ENCODE measurements at places on chromosomes 2 and 18.

GRCh38 chr2:42054714-42055430 is 7.1 kb downstream of the PKDCC start:
- peak; percentile 51 for DNase-seq

- DNase-seq: no peak
These were observed 107.7 kb downstream of the NFATC1 start for GRCh38 chr18:79503406-79503805.

DNA sequence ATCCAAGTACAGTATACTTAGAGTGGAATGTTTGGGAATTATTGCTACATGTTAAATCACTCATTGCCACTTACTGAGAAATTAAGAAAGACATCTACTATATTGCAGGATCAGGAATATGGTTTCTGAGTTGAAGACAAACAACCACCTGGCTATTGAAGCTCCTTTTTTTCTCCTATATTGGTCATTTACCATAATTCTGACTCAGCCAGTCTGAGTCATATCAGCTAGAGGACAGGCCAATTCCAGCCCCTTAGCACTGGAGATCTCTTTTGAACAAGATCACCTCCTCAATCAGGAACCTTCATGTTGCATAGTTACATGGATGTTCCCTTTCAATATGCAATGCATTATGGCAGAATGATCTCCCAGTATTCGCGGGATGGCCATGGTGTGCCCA is 42.7 kb upstream of the CDH19 start:
- no peak for DNase-seq

- DNase-seq: no peak
These were observed 168.9 kb downstream of the CYRIA start for GRCh38 chr2:16496426-16497388.

- DNase-seq: no peak
These were observed 439.2 kb downstream of the PARD3B start for GRCh38 chr2:204984518-204984917.

GRCh38 chr2:151363709-151364108 is 6.3 kb downstream of the TNFAIP6 start:
- DNase-seq: no peak

DNA sequence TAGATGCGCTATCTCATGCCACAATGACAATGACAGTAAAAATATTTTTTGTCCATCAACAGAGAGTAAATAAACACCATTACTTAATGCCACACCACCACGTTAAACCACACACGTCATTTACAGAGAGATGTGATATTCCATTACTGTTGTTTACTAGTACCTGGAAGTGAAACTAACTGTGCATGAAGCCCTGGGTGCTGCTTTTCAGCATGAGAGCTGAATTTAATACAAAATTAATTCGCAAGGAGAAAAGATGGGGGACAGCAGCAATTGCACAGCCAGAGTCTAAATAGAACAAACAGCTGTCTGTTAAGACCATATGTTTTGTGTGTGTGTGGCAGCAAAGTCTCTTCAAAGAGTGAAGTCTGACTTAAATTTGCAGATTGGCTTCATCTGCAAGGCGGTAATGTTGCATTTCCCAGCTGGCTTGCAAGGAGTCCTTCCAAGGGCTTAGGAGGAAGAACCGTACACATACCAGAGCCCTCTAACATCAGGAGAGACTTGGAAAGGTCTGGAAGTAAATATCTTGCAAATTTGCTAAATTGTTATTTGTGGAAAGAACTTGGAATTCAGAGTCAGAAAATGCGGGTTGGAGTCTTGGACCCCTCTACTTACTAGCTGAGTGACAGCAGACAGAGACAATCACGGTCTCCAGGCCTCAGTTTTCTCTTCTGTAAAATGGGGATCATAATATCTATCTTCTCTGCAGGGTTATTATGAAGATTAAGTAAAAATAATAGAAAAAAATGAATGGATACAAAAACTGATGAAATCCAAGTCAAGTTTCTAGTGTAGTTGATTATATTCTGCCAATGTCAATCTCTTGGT is 127.6 kb downstream of the ALPK2 start:
- DNase-seq: no peak

GRCh38 chr2:174774886-174775285 is 10.6 kb upstream of the CHRNA1 start:
- no peak for DNase-seq

DNA sequence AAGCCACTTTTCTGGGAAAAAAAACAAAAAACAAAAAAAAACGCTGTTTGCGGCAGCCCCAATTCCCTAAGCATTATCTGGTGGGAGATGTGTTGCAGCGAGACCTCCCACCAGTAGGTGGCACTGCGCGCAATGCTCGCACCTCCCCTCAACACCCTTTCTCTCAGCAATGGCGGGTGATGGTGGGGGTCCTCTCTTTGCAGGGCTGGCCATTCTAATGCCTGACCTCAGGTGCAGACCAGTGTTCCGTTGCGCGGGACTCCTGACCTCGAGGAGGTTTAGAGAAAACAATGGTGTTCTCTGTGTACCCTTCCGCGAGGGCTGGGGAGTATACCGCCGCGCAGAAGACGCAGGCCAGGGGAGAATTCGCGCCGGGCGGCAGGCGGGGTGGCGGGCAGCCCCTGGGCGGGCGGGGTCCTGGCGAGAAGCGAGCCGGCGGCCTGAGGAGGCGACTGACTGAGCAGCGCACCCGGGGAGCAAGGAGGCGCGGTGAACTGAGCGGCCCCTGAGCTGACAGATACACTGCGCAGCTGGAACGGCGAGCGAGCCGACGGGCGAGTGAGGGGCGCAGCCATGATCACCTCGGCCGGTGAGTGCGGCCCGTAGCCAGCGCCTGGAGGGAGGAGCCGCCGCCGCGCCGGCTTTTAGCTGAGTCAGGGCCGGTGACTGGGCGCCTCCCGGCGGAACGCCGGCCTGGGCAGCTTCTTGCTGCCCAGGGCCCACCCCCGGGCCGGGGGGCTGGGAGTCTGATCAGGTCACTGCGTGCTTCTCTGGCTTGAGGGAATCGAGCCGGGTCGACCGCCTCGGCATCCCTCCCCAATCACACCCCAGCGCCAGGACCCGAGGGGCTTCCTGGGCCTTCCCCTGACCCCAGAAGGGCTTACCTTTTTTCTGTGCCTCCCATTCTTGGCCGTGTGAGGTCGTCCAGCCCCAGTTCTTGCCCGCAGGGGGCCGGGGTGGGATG is at the start of gene PSMD1:
TSS of gene PSMD1 (plus strand) at position 415 of the 964 bp plus-strand sequence. CDS start at position 574, 159 bp downstream.
- DNase-seq: peak; percentile 93

DNA sequence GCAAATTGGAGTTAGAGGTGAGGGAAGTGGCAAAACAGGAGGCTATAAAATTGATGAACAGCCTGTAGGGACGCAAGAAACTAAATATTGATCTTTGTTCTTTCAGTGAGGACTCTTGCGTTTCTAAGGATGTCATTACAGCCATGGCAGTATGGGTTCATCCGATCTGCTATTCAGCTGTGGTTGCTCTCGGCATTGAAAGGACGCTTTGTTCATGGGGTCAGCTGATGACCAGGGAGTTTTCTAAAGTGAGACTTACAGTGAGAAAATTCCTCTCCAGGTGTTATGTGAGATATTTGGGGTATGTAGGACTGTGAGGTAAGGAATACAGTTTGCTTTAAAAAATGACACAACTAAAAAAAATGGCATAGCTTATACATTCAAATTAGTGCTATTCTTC is 52.7 kb upstream of the PELI1 start:
- DNase-seq: peak; percentile 45

DNA sequence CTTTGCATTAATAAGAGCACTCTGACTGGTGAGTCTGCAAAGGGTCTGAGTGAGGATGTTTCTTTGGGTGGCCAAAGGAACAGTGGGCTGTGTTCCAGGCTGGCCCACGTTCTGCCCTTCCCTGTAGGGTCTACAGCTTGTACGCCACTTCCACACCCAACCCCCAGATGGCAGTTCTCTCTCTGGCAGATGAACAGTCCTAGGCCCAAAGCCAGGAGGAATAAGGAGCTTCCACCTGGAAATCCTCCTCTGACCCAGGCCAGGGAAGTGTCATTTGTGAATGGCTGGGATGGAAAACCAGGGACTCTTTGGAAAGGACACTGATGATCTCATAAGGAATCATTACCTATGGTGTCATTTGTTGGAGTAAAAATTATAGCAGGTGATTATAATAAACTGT is 6.6 kb downstream of the OTOF start:
- peak; percentile 42 for DNase-seq

- DNase-seq: no peak
These were observed 1950.8 kb upstream of the PIK3C3 start for GRCh38 chr18:40004246-40004645.

GRCh38 chr2:128543646-128544045 is 225.0 kb upstream of the HS6ST1 start:
- DNase-seq: no peak

DNA sequence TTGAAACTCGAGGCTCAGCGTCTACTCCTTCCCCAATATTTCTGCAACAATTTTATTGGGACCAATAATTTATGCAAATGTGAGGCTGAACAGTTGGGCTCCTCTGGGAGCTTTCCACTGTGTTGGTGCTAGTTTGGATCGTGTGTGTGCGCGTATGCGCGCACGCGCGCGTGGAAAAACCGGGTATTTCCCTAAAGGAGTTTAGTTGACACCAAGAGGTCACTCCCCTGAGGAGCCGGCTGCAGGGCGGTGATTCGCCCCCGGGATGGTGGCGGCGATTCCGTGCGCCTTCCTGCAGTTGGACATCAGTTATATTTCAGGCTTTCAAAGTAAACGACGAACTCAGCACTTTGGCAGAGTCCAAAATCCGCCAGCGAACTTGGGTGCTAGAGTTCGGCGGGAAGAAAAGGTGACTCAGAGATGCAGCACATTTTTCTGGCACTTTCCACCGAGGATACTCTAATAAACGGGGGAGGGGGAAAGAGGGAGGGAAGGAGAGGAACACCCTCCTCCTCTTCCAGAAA is 186.5 kb upstream of the FANCL start:
- DNase-seq: peak; percentile 19

- DNase-seq: no peak
These were observed 123.8 kb downstream of the ARL4C start for GRCh38 chr2:234373060-234373459.

- no peak for DNase-seq
These were observed 218.5 kb upstream of the SOX11 start for GRCh38 chr2:5473635-5474034.

DNA sequence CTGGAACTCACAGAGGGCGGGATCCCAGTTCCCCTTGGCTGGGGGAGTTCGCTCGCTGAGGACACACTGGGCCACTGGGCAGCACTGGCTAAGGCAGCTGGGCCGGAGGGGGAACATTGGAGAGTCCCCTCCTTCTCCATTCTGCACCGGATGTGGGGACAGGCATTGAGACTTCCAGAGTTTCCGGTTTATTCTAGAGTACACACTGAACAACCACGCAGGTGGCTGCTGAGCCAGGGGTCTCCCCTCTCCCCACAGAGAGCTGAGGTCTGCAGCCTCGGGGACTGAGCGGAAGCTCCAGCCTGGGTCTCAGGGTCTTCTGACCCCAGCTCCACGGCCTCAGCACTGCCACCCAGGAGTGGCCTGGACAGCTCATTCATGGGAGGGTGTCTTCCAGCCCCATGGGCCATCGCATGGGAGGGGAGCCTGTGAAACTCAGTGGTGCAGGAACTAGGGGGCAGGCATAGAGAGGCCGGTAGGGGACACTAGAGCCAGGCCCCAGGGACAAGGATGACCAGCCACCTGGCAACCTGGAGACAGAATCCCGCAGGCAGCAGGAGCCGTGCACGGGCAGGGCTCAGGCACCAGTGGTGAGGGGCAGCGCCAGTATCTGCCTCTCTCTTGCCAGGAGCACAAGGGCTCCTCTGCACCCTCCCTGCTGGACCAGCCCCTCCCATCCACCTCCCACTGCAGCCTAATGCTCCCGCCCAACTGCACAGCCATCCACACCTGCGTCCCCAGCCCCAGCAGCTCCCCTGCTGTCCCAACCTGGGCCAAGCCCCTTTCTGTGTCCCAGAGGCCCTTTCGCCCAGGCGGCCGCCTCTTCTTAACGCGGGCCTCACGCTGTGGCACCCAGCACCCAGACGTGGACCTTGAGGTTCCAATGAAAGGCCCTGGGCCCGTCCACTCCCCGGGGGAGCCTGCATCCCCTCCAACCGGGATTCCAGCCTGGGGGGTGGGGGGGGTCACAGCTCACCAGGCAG is 45.1 kb upstream of the GPC1 start:
- DNase-seq: no peak

GRCh38 chr2:85390941-85391669 is 19.1 kb downstream of the CAPG start:
- peak; percentile 77 for DNase-seq

DNA sequence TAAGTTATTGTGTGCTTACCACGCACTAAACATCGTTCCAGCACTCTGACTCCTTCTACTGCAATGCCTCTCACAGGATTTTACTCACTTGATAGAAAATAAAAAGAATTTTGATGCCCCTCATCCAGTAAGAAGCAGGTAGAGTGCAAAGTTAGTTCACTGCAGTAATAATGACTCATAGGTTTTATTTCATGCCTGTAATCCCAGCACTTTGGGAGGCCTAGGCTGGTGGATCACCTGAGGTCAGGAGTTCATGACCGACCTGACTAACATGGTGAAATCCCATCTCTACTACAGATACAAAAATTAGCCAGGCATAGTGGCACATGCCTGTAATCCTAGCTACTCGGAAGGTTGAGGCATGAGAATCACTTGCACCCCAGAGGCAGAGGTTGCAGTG is 190.6 kb downstream of the RAD51AP2 start:
- no peak for DNase-seq
